ENCODE measurements at places on chromosomes 1 and 21.

DNA sequence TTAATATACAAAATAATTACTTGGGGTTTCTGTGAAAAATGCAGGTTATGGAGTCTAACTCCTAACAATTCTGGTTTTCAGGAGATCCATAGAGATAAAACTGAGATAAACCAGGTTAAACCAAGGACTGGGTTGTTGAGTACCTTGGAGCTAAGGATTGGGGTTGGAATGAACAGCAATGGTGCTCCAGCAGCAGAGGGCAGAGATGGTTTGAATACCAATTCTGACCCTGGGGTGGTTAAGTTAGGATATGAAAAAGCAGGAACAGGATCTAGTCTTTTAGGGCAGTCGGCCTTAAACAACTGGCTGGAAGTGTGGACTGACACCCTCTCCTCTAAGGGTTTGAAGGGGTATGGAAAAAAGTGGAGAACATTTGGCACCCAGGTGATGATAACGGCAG is 53.0 kb downstream of the UROD start:
- no peak for DNase-seq

DNA sequence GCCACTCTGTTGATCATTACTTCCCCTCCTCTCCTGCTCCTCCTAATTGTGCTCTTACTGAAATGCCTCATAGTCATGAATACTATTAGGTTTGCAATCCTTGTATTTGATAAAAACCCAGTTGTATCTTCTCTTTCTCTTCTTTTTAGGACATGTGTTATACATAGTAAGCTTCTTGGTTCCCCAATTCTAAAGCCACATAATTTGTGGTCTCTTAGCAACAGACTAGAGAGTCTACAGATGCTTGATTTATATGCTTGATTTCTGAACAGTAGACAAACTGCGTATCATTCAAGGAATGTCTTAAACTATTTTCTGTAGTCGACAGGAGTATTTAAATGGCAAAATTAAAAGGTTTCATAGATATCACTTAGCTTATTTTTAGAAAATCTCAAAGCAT is 1598.9 kb downstream of the PLA2G4A start:
- DNase-seq: no peak

DNA sequence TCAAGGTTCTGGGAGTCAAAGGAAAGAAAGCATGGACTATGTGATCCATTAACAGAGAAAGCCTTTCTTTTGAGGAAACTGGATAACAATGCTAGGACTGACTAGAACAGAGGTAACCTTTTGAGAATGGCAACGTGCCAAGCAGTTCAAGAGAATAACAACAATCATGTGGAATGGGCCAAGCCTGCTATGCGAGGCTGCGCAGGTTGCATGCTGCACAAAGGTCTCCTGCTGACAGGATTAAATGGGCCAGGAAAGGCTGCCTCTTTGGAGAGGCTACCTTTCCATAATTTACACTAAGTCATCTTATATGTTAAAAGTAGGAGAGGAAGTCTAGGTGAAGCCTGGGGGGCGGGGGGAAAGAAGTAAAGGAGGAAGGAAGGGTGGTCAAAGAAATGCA is 5.8 kb downstream of the PCNX2 start:
- DNase-seq: no peak

- DNase-seq: no peak
These were observed 6.2 kb downstream of the WNT9A start for GRCh38 chr1:227941509-227942020.

DNA sequence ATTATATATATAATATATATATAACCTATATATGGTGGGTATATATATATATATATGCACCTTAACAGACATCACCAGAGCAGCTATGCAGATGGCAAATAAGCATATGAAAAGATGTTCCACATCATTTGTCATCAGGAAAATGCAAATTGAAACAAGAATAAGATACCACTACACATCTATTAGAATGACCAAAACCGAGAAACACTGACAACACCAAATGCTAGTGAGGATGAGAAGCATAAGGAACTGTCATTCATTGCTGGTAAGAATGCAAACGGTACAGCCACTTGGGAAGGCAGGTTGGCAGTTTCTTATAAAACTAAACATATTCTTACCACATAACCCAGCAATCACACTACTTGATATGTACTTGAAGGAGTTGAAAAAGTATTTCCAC is 219.8 kb upstream of the PRMT6 start:
- DNase-seq: no peak

- DNase-seq: no peak
These were observed 79.6 kb downstream of the DOP1B start for GRCh38 chr21:36236052-36236730.

GRCh38 chr1:2073382-2074230 is 23.4 kb downstream of the PRKCZ start:
- no peak for DNase-seq

DNA sequence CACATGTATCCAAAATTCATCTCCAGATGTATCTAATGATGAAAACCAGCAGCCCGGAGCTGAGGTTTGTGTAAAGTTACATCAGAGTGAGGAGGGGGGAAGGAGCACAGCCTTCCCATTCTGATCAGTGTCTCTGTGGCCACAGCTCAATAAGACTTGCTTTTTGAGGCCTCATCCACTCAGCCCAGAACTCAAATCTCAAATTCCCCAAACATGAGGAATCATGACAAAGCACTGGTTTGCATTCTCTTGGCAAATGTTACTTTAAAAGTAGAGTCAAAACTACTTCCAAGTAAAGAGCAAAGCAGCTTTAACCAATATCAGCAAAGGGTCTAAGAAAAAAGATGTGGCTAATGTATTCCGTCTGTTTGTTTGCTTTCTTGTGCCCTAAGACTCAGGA is 30.9 kb downstream of the CCN1 start:
- DNase-seq: no peak

GRCh38 chr1:67371043-67371442 is 59.2 kb downstream of the SERBP1 start:
- DNase-seq: no peak

DNA sequence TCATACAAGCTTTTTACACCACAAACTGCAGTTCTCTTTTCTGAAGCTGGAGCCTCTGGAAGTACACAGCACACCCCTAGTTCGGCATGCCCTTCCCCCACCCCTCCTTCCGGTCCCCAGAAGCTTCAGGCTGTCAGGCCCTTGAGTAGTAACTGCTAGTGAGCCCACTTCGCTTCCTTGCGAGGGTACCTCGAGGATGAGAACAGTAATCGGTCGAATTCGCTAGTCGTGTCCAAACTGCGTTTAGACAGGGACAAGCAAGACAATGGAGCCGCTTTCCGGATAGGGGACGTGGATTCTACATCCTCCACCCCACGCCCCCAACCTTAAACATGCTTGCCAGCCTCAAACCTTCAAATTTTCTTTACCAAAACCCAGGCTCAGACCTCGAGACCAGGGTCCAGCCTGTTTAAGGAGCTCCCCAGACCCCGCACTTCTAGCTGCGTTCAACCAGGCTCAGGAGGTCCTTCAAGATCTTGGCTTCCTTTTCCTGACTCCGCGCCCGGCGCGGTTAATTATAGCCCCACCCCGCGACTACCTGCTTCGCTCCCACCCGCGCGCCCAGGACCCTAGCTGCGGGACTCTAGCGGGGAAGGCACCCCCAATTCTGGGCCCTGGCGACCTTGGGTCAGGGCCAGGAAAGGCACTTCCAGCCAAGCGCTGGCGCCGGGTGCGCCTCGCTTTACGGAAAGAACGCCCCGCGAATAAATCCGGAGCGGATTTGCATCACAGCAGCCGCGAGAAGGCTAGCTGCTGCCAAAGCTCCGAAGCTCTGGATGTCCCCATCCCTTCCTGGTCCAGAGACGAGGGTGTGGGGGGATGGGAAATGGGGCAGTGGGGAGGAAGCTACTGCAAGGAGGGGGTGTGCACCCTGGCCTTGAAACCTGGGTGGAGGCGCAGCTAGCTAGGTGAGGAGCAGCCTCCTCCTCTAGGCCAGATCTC is 8.1 kb upstream of the TSPAN1 start:
- peak; percentile 74 for DNase-seq

- no peak for DNase-seq
These were observed 8.7 kb upstream of the DOP1B start for GRCh38 chr21:36147911-36148310.

- DNase-seq: no peak
These were observed 2.4 kb downstream of the UBQLN4 start for GRCh38 chr1:156051011-156051725.

DNA sequence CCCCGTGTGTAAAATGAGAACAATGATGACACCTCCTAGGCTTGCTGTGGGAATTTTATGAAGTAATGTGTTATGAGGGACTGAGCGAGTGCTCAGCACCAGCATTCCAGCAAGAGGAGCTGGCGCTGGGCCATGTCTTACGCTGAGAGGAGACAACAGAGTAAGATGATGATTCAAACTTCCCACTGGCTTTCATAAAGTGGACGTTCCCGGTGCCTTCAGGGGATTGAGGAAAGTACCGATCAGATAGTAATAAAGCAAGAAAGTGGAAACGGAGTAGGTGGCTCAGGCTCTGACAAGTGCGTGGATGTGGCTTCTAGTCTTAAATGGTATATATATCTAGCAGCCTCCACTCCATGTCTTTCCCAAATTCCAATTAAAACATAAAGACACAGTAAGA is 23.8 kb downstream of the EPHA10 start:
- no peak for DNase-seq

- no peak for DNase-seq
These were observed 59.4 kb upstream of the ECE1 start for GRCh38 chr1:21349693-21350092.

- DNase-seq: no peak
These were observed 67.6 kb downstream of the MAP3K21 start for GRCh38 chr1:233394860-233395717.

- DNase-seq: no peak
These were observed 81.8 kb downstream of the AJAP1 start for GRCh38 chr1:4736254-4736653.

DNA sequence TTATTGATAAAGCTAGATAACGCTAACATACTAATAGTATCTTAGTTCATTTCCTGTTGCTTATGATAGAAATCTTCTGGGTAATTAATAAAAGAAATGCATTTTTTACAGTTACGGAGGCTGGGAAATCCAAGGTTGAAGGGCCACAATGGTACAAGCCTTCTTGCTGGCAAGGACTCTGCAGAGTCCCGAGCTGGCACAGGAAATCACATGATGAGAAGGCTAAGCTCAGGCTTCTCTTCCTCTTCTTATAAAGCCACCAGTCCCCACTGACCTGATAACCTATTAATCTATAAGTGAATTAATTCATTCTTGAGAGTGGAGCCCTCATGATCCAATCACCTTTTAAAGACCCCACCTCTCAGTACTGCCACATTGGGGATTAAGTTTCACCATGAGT is 82.6 kb downstream of the GPR161 start:
- DNase-seq: no peak

GRCh38 chr21:43909741-43910400 is 44.8 kb downstream of the AGPAT3 start:
- no peak for DNase-seq

All from stimulated activated naive CD4-positive, alpha-beta T cell (primary cell).